Activated CD8-positive, alpha-beta T cell treated with anti-CD3 and anti-CD28 coated beads for 36 hours (primary cell): ENCODE measurements at places on chromosomes 12 and 14. TPM values are rescaled to one million over a fixed set of nuclear protein-coding genes. Genes with fewer than 3 reads are reported as not detected.

Gene PRKCH
- 194 TPM for total RNA-seq

Gene TSPAN11
- total RNA-seq: not detected

Gene RTL1
- total RNA-seq: not detected

Gene OS9
- total RNA-seq: 53.0 TPM

DNA sequence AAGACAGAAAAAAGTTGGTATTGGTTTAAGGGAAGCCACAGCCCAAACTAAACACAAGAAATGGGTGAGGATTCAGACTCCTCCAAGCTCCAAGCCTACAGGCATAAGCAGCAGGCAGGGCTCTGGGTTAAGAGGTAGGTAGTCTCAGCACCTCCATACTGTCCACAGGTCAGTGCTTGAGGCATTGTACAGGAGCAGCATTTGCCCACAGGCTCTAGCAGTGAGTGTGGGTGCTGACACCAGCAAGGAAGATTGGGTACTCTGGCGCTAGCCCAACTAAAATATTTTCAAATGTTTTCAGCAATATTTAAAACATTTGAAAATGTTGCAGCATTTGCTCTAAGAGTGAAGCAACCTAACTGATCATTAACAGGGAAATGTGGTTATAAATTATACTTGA lies 33.1 kb downstream of the FERMT2 start:
- DNase-seq: no peak
- peaks cover 23% of the 10 kb centered on the region for H3K4me1 ChIP-seq
- no peaks in the 10 kb centered on the region for H3K27me3 ChIP-seq
- peak overlapping the region; percentile 80 for H3K27ac ChIP-seq

- H3K4me3 ChIP-seq: no peak overlapping the region
- H3K36me3 ChIP-seq: no peaks in the 10 kb centered on the region
- H3K27ac ChIP-seq: no peak overlapping the region
- H3K27me3 ChIP-seq: peaks cover 2% of the 10 kb centered on the region
These were observed 269.1 kb downstream of the EMP1 start for GRCh38 chr12:13465635-13466034.

DNA sequence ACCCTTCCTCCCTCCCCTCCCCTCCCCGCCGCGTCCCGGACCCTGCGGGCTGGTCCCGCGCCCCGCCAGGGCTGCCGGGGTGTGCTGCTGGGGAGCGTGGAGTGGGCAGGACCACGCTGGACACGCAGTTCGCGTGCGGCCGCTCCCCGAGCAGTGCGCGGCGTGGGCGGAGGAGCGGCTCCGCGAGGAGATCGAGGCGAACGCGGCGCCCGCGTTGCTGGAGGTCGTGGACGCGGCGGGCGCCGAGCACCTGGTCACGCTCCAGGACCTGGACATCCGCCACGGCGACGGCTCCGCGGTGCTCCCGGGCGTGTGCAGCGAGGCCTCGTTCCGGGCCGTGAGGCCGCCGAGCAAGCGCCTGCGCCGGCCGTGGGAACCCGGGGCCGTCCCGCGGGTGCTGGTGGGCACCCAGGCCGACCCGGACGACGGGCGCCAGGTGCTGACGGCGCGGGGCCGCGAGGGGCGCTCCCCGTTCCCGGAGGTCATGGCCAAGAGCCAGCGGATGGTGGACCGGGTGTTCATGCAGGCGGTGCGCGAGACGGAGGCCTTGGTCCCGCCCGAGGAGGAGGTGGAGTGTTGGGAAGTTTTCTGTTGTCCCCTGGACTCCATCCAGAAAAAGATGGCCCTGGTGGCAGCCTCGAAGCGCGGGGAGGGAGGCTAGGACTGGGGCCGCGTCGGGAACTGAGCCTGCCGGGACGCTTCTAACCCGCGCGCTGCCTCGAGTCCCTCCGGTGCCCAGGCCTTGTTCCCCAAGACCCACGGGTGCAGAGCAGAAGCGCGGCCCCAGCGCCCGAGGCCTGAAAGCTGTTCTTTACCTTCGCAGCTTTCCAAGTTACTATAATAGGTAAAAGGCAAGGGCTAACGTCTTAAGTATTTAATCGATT lies 54.7 kb upstream of the EIF5 start:
- no peaks in the 10 kb centered on the region for H3K36me3 ChIP-seq
- H3K27ac ChIP-seq: no peak overlapping the region
- H3K27me3 ChIP-seq: peaks cover 53% of the 10 kb centered on the region
- H3K4me1 ChIP-seq: peaks cover 3% of the 10 kb centered on the region
- H3K4me3 ChIP-seq: no peak overlapping the region

GRCh38 chr12:89216211-89216952 lies 135.9 kb downstream of the DUSP6 start:
- peaks cover 8% of the 10 kb centered on the region for H3K4me1 ChIP-seq
- H3K4me3 ChIP-seq: no peak overlapping the region
- no peak overlapping the region for H3K27ac ChIP-seq
- peaks cover 1% of the 10 kb centered on the region for H3K27me3 ChIP-seq

- peaks cover 37% of the 10 kb centered on the region for H3K4me1 ChIP-seq
- H3K27ac ChIP-seq: peak overlapping the region; percentile 85
- H3K4me3 ChIP-seq: peak overlapping the region; percentile 34
- H3K27me3 ChIP-seq: no peaks in the 10 kb centered on the region
These were observed 3.6 kb upstream of the RHOF start for GRCh38 chr12:121796855-121797751.

GRCh38 chr12:113665457-113665856 lies 193.8 kb upstream of the LHX5 start:
- peaks cover 19% of the 10 kb centered on the region for H3K27me3 ChIP-seq
- no peak overlapping the region for H3K27ac ChIP-seq
- DNase-seq: no peak

- H3K27me3 ChIP-seq: no peaks in the 10 kb centered on the region
- peaks cover 38% of the 10 kb centered on the region for H3K4me1 ChIP-seq
- peak overlapping the region; percentile 61 for H3K27ac ChIP-seq
- peaks cover 18% of the 10 kb centered on the region for H3K36me3 ChIP-seq
- DNase-seq: no peak
These were observed 102.7 kb downstream of the RBM19 start for GRCh38 chr12:113863455-113863845.

- peaks cover 6% of the 10 kb centered on the region for H3K4me1 ChIP-seq
- DNase-seq: no peak
- H3K4me3 ChIP-seq: no peak overlapping the region
- H3K27me3 ChIP-seq: peaks cover 19% of the 10 kb centered on the region
These were observed 63.8 kb upstream of the ACTN1 start for GRCh38 chr14:69042787-69043444.
